GM23248 (cell line): ENCODE measurements at places on chromosomes 1 and 21. TPM values are rescaled to one million over a fixed set of nuclear protein-coding genes. Genes with fewer than 3 reads are reported as not detected.
A peak's percentile ranks its signal among the peaks of the same experiment; 100 is the strongest.

ANKRD35 gene
- 0.38 and 0.65 TPM in 2 replicates for total RNA-seq

FCRL1 gene
- total RNA-seq: not detected in 2 replicates

MAP3K21 gene
- not detected in 2 replicates for total RNA-seq

GRCh38 chr1:220775240-220775853, 11.4 kb upstream of the MTARC1 start:
- H3K4me1 ChIP-seq: no peaks in the 10 kb centered on the region
- H3K27ac ChIP-seq: no peak overlapping the region
- no peak overlapping the region for H3K4me3 ChIP-seq
- H3K36me3 ChIP-seq: no peaks in the 10 kb centered on the region
- H3K27me3 ChIP-seq: no peaks in the 10 kb centered on the region
- DNase-seq: peak; percentile 39

GRCh38 chr1:201954263-201955008, 867 bp upstream of the TIMM17A start:
- peak overlapping the region; percentile 94 for H3K4me3 ChIP-seq
- H3K4me1 ChIP-seq: peaks cover 10% of the 10 kb centered on the region
- no peaks in the 10 kb centered on the region for H3K27me3 ChIP-seq
- peak overlapping the region; percentile 92 for H3K27ac ChIP-seq
- DNase-seq: peak; percentile 3

PIGP gene
- total RNA-seq: 15.1 and 19.0 TPM in 2 replicates

DNA sequence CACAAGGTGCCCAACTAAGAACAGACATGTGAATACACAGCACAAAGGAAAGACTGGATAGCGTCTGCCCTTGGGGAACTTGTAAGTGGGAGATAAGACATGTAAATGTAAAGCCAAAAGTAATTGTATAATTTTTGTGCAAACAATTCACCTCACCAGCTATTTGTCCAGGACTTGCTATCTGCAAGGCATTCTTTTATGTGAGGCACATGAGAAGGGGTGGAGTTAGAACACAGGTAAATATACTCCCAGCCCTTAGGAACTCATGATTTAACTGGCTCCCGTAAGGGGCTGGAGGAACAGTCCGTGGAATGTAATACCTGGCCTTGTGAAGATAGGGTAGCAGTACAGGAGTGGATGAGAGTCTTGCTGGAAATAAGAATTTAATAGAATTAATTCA, 61.3 kb downstream of the CDK18 start:
- no peak overlapping the region for H3K27ac ChIP-seq
- no peak for DNase-seq
- no peak overlapping the region for H3K4me3 ChIP-seq
- peaks cover 68% of the 10 kb centered on the region for H3K27me3 ChIP-seq
- H3K36me3 ChIP-seq: no peaks in the 10 kb centered on the region

DNA sequence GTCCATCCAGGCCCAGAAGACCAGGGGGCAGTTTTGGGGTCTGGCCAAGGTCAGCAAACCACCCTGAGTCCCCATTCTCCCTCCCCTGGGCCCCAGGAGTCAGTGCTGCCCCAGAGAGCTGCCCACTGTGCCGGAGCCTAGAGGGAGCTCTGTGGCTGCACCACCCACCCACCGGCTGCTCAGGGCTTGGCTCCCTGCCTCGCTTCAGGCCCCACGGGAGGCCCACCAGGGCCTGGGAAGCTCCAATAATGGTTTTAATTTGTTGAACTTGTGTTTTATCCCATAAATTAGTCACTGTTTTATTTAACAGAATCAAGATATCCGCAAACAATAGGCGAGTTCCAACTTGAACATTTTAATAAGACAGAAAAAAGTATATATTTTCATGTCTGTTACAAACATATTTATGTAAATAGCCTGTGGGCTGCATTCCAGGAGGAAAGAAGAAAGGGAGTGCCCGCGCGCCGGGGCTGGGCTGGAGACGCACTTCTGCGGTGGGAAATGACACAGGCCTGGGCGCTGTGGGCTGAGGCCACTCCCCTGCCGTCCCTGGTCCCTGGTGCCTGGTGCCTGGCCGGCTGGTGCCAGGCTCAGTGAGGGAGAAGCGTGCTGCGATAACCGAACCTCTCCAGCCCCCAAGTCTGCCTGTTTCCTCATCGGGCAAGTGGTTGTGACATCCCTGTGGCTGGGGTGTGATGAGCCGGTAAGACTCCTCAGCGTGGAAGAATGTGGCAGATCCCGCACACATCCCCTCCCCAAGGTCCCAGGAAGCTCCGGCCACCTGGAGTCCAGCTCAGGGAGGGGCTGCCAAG, 160.5 kb downstream of the PEX14 start:
- no peak overlapping the region for H3K4me3 ChIP-seq
- no peaks in the 10 kb centered on the region for H3K27me3 ChIP-seq
- DNase-seq: peak; percentile 86
- H3K27ac ChIP-seq: peak overlapping the region; percentile 81
- no peaks in the 10 kb centered on the region for H3K36me3 ChIP-seq

DNA sequence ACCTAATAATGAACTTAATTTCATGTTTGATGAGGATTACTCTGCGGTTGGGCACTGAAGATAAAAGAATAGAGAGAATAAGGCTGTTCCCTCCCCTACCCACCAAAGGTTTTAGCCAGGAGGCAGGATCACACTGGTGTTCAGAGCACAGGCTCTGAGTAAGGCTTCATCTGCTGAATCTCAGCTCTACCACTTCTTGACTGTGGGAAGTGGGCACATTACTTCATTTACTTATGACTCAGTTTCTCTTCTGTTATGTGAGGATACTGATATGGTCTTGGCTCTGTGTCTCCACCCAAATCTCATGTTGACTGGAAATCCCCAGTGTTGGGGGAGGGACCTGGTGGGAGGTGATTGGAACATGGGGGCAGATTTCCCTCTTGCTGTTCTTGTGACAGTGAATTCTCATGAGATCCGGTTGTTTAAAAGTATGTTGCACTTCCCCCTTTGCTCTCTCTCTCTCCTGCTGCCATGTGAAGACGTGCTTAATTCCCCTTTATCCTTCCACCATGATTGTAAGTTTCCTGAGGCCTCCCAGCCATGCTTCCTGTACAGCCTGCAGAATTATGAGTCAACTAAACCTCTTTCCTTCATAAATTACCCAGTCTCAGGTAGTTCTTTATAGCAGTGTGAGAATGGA, 79.7 kb downstream of the SMYD2 start:
- H3K36me3 ChIP-seq: peaks cover 63% of the 10 kb centered on the region
- no peak for DNase-seq
- H3K4me3 ChIP-seq: no peak overlapping the region
- H3K27me3 ChIP-seq: no peaks in the 10 kb centered on the region

C1QA gene
- not detected in 2 replicates for total RNA-seq

DNA sequence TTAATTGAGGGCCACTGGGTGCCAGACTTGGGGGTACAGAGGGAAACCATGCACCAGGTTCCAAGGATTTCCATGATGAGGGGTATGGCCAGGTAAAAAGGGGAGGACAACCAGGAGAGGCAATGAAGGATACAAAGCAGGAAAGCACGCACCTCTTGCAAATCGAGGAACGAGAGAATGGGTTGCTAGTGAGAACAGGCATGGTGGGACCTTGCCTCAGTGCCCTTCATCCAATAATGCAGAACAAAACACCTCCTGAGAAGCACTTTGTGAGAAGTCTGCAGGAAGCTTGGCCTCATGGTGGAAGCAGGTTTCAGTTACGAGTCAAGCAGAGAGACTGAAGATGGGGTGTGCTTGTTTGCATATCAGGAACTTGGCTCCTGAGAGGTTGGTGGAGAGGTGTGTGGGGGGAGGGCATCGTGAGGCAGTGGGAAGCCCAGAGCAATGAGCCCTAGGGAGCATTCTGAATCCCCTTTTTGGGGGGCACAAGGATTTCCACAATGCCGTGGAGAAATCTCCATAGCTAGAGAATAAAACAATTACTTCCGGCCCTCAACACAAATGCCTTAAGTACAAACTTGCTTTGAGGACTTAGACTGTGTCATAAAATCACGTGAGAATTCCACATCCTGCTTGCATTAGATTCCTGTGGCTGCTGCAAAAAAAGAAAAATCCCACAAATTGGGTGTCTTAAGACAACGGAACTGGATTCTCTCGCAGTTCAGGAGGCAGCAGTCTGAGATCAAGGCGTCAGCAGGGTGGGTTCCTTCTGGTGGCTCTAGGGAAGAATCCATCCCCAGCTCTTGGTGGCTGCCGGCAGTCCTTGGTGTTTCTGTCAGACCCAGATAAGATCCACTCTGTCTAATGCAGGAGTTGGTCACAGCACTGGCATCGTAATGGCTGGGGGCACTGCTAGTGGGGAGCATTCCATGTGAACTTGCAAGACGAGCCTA, 54.9 kb upstream of the BACE2 start:
- H3K27me3 ChIP-seq: no peaks in the 10 kb centered on the region
- H3K27ac ChIP-seq: peak overlapping the region; percentile 51

- H3K27me3 ChIP-seq: no peaks in the 10 kb centered on the region
- H3K27ac ChIP-seq: peak overlapping the region; percentile 50
- peak; percentile 68 for DNase-seq
- H3K4me3 ChIP-seq: peak overlapping the region; percentile 87
- H3K4me1 ChIP-seq: peaks cover 17% of the 10 kb centered on the region
Observed at GRCh38 chr1:52551507-52552235, 1.2 kb downstream of the TUT4 start.

- DNase-seq: peak; percentile 99
- H3K27ac ChIP-seq: peak overlapping the region; percentile 62
- H3K4me3 ChIP-seq: peak overlapping the region; percentile 24; the same call in 1 of the 2 replicates
- no peaks in the 10 kb centered on the region for H3K27me3 ChIP-seq
Observed at GRCh38 chr21:38985568-38986378, 180.0 kb downstream of the ETS2 start.

GRCh38 chr1:183319051-183319450, 99.1 kb downstream of the NMNAT2 start:
- DNase-seq: no peak
- no peak overlapping the region for H3K4me3 ChIP-seq
- H3K4me1 ChIP-seq: peaks cover 12% of the 10 kb centered on the region
- H3K27me3 ChIP-seq: no peaks in the 10 kb centered on the region
- H3K36me3 ChIP-seq: no peaks in the 10 kb centered on the region

- no peak overlapping the region for H3K4me3 ChIP-seq
- no peaks in the 10 kb centered on the region for H3K27me3 ChIP-seq
- DNase-seq: peak; percentile 83
- no peaks in the 10 kb centered on the region for H3K36me3 ChIP-seq
- H3K27ac ChIP-seq: peak overlapping the region; percentile 36
- peaks cover 46% of the 10 kb centered on the region for H3K4me1 ChIP-seq
Observed at GRCh38 chr1:183604038-183604808, 14.0 kb upstream of the NCF2 start.

DNA sequence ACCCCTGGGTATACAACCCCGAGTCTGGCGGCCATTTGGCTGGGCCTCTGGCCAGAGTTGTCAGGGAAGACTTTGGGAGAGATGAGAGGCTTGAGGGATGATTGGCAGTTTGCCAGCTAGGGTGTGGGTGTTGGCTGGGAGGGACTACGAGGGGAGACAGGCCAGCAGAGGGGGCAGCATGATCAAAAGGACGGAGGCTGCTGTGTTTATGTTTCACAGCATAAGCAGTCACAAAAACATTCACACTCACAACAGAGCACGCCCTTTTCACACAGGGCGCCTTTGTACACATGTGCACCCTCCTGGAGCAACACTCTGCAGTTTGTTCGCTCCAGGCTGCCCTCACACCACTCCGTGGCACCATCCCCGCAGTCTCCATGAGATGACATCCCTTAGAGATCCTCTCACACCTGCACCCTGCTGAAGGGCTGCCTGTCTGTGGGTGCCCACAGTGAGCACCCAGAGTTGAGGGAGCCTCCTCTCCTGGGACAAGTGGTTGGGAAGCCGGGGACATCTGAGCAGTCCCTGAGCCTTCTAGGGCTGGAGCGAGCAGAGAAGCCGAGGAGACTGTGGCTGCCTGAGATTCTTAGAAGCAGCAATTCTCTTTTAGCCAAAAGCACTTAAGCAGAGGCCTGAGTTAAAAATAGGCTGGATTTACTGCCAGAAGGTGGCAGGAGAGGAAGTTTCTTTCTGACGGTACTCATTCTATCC, 15.4 kb downstream of the EFNA3 start:
- peak; percentile 58 for DNase-seq
- H3K4me1 ChIP-seq: no peaks in the 10 kb centered on the region

GRCh38 chr21:45629046-45629981, 14.2 kb upstream of the PCBP3 start:
- no peak for DNase-seq
- no peak overlapping the region for H3K4me3 ChIP-seq
- no peaks in the 10 kb centered on the region for H3K36me3 ChIP-seq
- H3K27ac ChIP-seq: no peak overlapping the region

CFAP141 gene
- not detected in 2 replicates for total RNA-seq

PCNX2 gene
- 9.5 and 13.7 TPM in 2 replicates for total RNA-seq

OR4F16 gene
- not detected in 2 replicates for total RNA-seq

DNA sequence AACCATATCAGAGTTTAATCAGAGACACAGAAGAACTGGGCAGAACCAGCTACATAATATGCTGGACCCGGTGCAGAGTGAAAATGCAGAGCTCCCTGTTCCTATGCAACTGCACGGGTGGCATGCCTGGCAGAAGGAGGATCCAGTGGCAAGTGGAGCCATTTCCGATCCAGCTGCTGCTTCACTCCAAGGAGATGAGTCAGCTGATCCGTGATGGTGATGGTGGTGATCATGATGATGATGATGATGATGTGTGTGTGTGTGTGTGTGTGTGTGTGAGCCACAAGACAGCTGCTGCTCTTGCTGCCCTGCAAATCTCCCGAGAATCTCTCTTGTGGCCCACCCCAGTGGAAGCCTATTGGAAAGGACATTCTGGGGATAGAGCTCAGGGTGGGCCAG, 133.0 kb downstream of the URB2 start:
- peaks cover 36% of the 10 kb centered on the region for H3K4me1 ChIP-seq
- DNase-seq: peak; percentile 84
- H3K36me3 ChIP-seq: no peaks in the 10 kb centered on the region
- H3K27me3 ChIP-seq: 0 out of 2 replicates have a peak, but pooled peaks cover 6% of the 10 kb centered on the region
- H3K4me3 ChIP-seq: peak overlapping the region; percentile 23; the same call in 1 of the 2 replicates

IVL gene
- 0.76 and 1.1 TPM in 2 replicates for total RNA-seq

DNA sequence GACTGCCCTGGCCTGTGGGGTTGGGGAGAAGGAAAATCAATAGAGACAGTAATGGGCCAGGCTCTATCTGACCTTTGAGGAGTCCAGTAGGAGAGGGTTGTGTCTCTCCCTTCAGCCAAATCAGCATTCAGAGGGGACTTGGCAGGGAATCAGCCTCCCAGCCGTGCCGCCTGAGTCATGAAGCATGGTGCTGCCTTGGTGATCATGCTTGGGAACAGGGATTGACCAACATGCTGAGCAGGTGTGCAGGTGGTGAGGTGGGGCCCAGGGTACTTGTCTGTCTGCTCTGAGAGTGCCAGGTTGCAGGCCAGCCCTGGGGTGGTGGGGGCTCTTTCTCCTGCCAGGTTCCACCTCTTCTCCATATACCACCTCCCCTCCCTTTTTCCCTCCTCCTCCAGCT, 58.9 kb upstream of the TLR5 start:
- no peak overlapping the region for H3K27ac ChIP-seq
- no peak for DNase-seq
- H3K27me3 ChIP-seq: no peaks in the 10 kb centered on the region; the same call in 1 of the 2 replicates
- H3K4me1 ChIP-seq: no peaks in the 10 kb centered on the region
- no peaks in the 10 kb centered on the region for H3K36me3 ChIP-seq

SKI gene
- 23.1 and 26.8 TPM in 2 replicates for total RNA-seq
